ENCODE measurements at places on chromosomes 13 and 19.

DNA sequence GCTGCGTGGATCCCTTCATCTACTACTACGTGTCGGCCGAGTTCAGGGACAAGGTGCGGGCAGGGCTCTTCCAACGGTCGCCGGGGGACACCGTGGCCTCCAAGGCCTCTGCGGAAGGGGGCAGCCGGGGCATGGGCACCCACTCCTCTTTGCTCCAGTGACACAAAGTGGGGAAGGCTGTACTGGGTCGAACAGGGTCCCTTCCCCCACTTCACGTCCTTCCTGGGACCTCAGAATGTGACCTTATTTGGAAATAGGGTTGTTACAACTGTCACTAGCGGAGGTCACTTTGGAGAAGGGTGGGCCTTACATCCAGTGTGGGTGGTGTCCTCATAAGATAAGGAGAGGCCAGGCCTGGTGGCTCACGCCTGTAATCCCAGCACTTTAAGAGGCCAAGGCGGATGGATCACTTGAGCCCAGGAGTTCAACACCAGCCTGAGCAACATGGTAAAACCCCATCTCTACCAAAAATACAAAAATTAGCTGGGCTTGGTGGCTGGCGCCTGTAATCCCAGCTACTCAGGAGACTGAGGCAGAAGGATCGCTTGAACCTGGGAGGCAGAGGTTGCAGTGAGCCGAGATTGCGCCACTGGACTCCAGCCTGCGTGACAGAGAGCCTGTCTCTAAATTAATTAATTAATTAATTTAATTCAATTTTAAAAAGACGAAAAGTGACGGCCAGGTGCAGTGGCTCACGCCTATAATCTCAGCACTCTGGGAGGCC lies 1.8 kb downstream of the F2RL3 start:
- DNase-seq, result peak; percentile 93

- DNase-seq, result no peak
These were observed 1.3 kb downstream of the IL11 start for GRCh38 chr19:55368701-55369563.

- DNase-seq, result no peak
These were observed 76.9 kb downstream of the SIPA1L3 start for GRCh38 chr19:37983916-37984315.

DNA sequence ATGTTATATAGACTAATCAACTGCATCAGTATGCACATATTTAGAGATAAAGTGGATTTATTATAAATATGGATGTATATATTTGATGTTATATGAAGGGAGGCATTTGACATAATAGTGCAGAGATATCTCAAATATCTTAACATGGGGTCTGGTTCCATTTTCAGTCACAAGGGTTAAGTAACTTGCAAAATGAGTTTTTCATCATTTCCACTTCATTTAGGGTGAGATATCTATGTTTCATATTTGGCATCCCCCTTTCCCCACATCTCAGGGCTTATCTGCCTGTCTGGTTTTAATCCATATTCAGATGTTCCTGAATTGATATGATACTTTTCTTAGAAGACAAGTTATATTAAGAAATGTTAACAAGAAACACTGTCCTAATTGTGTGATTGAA lies 2141.2 kb downstream of the PCDH9 start:
- no peak for DNase-seq

- DNase-seq, result no peak
These were observed 4.7 kb upstream of the UQCRFS1 start for GRCh38 chr19:29217616-29218015.

DNA sequence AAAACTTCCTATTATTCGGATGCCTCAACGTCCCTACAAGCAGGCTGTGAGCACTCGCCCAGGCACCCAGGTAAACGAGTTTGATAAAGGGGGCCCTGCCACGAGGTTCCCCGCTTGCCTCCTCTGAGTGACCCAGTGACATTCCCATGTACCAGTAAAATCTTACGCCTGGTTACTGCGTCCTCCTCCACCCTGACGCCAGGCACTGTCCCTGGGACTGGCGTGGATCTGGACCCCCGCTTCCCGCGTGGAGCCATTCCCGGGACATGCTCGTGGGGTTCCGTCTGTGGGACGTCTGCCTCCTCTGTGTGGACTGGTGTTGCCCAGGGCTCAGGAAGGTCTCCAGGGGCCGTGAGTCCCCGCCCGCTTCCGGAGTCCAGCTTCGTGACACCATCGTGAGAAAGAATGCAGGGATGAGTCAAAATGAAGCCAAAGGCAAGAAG lies 407 bp upstream of the ZNF550 start:
- no peak for DNase-seq

- no peak for DNase-seq
These were observed 112.8 kb upstream of the GJB6 start for GRCh38 chr13:20344836-20345490.

DNA sequence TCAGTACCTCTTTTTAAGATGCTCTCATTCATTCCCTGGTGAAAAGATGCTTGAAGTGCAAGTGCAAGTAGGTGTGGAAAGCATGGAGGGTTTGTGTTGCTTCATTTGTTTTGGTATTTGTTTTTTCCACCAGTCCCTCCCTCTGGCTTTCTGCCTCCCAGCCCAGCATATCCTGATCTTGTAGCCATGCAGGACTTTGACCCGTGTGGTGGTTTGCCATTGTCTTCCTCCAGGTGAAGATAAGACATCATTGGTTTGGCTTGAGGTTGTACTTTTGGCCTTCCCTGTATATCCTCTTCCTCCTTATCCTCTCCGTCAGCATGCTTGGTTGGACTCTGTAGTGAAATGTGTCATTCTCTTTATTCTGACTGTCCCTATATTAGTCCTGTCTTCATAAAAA lies 9.1 kb downstream of the SPINT2 start:
- no peak for DNase-seq

GRCh38 chr13:50608370-50608769 lies 235.1 kb downstream of the DLEU7 start:
- DNase-seq, result no peak

GRCh38 chr13:104297075-104297474 lies 1230.9 kb upstream of the SLC10A2 start:
- DNase-seq, result no peak

DNA sequence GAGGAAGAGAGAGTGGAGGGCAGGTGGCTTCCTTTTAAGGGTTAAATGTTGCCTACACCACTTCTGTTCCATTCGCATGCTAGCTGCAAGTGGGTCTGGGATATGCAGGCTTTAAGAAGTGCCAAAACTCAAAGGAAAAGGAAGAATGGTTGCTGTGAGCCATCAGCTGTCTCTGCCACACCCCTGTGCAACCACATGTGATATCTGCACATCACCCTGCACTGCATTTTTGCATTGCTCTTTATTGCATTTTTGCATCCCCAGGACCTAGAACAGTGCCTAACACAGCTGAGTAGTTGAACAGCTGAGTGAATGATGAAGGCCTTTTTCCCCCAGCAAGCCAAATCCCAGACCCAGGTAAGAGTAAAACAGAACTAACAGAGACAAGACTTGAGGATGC lies 136.1 kb downstream of the ZIC5 start:
- no peak for DNase-seq

GRCh38 chr19:16444269-16444600 lies 27.5 kb downstream of the EPS15L1 start:
- no peak for DNase-seq

DNA sequence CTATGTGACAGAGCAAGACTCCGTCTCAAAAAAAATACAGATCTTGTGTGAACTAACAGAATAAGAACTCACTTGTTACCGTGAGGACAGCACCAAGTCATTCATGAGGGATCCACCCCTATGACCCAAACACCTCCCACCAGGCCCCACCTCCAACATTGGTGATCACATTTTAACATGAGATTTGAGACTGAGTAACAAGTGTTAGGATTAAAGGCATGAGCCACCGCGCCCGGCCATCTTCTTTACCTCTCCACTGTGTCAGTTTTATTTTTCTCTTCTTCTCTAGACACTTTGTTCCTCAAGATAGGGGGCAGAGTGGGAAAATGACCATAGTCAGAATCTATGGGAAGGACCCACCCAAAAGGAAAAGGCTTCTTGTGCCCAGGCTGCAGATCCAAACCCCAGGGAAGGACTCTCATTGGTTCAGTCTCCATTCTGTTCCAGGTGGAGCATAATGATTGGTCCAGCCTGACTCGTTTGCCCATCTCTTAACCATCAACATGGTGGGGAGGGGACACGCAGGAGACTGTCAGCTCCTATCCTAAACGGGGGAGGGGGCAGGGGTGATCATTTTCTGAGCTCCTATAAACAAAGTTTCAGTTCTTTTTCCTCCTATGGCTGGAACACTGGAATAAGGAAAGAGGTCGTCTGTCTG lies 1.3 kb upstream of the CALM3 start:
- DNase-seq, result peak; percentile 45

- no peak for DNase-seq
These were observed 17.8 kb upstream of the ZNF177 start for GRCh38 chr19:9345005-9345404.

GRCh38 chr13:99178636-99179035 lies 22.0 kb upstream of the UBAC2 start:
- no peak for DNase-seq

DNA sequence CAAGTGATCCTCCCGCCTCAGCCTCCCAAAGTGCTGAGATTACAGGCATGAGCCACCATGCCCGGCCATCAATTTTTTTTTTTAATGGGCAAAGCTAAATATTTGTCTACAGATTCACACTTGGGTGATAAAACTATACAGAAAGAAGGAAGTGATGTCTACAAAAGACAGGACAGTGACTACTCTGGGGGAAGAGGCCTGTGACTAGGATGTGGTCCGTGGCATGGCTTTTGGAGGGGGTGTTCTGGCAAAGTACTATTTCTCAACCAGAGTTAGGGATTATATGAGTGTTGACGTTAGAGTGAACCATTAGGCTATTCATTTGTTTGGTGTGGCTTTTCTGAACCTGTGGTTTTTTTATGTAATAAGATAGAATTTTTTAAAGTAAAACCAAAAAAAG lies 42.7 kb downstream of the INSR start:
- DNase-seq, result no peak

- no peak for DNase-seq
These were observed 84.7 kb downstream of the KL start for GRCh38 chr13:33100886-33101285.

GRCh38 chr13:39811051-39811450 lies 155.6 kb downstream of the COG6 start:
- no peak for DNase-seq

DNA sequence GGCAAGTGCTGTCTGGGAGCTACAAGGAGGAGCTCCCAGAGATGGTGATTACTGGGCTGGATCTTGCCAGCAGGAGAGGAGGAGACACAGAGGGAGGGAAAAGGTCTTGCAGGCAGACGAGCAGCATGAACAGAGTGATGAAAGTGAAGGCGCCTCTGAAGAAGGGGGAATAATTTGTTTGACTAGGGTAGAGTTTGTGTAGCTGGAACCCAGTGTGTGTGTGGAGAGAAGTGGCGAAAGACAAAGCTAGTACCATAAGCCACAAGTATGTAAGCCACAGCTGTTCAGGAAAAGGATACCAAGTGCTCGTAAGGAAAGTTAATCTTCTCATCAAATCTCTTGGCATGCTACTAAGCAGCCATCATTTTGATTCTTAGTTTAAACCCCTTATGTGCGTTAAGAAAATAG lies 5.4 kb downstream of the FLT1 start:
- DNase-seq, result no peak

DNA sequence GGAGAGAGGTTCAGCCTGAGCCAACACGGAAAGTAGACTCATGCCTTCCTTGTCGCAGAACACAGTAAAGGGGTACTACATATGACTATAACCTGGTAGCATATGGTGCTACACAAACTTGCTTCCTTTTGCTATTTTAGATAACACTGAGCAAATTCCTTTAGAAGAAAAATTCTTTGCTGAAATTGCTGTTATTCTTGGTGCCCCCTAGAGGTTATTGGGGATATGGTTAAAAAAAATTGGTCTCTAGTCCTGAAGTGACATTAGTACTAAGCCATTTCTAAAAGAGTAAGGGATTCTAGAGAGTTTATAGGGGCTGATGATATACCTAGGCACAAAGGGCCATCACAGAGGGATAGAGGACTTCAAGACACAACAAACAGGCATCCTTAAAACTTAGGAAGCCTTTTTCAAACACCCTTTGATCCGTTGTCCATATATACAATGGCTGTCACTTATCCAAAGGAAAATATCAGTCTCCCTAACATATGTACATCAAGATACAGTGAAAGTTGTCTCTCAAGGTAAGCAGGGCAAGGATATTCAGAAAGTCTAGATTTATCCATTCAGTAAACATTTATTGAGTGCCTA lies 13.9 kb upstream of the HS6ST3 start:
- DNase-seq, result peak; percentile 40

- no peak for DNase-seq
These were observed 338.0 kb downstream of the TEX29 start for GRCh38 chr13:111658145-111659100.

DNA sequence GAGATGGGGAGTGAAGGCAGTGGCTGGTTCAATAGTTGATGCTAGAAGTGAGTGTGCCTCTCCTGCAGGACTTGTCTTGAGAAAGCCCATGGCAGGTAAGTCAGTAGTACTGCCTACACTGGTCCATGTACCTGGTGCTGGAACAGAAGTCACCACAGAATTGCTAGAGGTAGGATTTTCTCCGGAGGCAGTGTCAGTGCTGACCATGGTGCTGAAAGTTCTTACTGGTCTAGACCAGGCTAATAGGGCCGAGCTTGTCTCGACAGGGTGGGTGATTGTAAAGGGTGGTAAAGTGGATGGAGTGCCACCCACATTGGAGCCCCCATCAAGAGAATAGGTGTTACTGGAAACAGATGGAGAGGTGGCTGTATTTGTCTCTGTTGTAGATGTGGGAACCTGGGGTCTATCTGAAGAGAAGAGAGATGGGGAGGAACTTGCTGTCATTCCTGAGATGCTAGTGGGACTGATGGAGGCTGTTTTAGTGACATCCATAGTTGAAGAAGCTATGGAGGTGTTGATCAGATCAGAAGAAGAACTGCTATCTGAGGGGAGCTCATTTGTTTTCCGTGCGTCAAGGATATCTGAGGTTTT lies 36.6 kb downstream of the MUC16 start:
- no peak for DNase-seq

GRCh38 chr19:12603714-12604113 lies 6.9 kb downstream of the ZNF490 start:
- DNase-seq, result no peak

- DNase-seq, result no peak
These were observed 42.5 kb downstream of the NFIX start for GRCh38 chr19:13037731-13038130.

DNA sequence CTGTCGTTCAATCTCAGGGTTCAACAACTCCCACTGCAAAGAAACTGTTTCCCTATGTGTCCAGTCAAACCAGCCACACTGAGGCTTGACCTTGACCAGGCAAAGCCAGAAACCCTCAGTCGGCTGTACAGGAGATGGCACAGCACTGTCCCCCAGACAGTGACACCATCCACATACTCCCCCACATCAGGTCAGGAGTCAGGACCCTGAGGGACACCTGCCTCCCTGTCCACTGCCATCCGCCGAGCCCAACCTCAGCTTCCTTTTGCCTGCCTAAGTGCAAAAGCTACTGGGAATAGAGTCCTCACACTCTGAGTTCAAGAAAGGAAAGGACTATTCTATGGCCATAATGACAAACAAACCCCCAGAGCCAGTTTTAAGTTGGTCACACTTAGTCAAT lies 66.8 kb downstream of the ATP7B start:
- DNase-seq, result no peak
